ENCODE measurements at places on chromosomes 2 and 18.

GRCh38 chr2:231765496-231765929 is 15.6 kb downstream of the PDE6D start:
- no peak for DNase-seq

DNA sequence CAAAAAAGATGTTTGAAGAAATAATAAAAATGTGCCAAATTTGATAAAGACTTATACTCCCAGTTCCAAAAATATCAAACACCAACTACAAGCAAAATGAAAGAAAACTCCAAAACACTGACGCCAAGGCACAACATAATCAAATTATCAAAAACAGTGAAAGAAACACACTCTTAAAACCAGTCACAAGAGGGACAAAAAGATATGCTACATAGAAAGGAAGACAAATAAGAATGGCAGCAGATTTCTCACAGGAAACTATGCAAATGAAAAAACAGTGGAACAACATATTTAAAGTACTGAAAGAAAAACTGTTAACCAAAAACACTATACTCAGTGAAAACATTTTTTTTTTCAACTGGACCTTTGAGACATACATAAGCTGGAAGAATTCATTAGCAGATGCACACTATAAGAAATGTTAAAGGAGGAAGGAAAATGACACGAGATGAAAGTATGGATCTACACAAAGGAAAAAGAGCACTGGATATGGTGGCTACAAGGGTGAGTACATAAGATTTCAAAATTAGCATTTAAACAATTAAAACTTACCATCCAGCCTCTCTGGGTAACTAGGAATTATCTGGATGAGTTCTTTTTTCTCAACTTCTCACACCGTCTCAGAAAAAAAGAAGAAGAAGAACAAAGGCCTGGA is 94.0 kb upstream of the ACVR1C start:
- DNase-seq, result no peak

DNA sequence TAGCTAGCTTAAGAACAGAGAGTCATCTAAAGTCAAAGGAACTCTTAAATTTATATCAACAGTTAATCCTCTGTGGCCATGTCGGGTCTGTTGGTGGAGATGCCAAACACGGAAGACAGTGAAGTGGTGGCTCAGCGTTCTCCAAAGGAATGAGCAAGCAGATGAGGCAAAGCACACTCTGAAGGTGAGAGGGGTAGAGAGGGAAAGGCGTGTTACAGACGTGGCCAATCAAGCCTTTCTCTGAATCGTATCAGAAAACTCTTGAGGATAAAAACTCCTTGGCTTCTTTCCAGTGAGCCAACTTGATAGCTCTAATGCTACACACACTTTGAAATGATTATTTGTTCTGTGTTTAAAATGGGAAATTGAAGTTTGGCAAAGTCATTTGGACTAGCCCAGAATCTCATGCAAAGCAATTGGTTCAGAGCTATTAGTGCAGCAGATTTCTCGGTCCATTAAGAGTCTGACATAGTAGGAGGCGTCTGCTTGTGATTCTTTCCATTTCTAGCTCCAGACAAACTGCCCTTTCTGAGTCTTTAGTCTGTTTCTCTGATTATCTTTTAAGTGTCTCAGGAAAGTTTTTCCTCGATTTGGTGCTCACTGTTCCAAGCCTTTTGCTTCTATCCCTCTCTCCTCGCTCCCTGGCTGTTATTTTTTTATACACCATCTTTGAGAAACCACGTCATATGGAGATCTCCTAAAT is 57.5 kb upstream of the CPO start:
- no peak for DNase-seq

GRCh38 chr2:9712263-9712662 is 81.5 kb upstream of the YWHAQ start:
- no peak for DNase-seq

GRCh38 chr2:121363632-121364420 is 78.8 kb upstream of the TFCP2L1 start:
- DNase-seq, result no peak
